Fibroblast of skin of back (primary cell): ENCODE measurements at places on chromosomes 4 and X.

GRCh38 chrX:27597508-27597907 is 7.4 kb downstream of the DCAF8L2 start:
- no peak for DNase-seq

GRCh38 chrX:66015152-66015831 is 24.6 kb downstream of the VSIG4 start:
- no peak for DNase-seq

DNA sequence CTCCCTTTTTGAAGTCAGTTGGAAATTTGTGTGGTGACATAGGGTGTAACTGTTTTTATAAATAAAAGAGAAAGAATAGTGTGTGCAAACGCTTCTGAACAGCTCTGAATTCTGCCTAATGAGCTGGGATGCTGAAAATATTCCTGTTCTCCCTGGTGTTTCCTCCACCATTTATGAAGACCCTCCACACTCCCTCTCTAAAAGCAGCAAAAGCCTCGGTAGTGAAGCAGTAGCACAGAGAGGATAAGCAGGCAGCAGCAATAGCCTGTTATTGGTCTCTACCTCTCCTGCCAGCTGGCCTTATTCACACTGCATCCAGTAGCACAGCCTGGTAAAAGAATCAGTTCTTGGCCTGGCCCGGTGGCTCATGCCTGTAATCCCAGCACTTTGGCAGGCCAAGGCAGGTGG is 406.1 kb downstream of the IQCM start:
- no peak for DNase-seq

DNA sequence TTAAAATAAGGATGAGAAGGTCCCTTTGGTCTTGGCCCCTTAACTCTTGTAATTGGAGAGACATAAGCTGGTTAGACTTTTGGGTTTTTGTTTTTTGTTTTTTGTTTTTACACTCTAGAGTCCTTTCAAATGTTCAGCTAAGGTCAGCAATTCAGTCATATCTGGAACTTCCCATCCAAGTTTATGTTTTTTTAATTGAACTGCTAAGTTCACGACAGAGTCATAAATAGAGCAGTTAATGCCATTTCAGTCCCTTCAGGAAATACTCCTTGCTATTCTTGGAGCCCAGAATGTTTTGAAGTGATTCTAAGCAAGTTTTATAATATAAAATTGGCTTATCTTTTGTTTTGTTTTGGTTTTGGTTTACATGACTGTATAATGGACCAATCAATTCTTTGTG is 329.4 kb upstream of the PABPC4L start:
- DNase-seq: no peak

DNA sequence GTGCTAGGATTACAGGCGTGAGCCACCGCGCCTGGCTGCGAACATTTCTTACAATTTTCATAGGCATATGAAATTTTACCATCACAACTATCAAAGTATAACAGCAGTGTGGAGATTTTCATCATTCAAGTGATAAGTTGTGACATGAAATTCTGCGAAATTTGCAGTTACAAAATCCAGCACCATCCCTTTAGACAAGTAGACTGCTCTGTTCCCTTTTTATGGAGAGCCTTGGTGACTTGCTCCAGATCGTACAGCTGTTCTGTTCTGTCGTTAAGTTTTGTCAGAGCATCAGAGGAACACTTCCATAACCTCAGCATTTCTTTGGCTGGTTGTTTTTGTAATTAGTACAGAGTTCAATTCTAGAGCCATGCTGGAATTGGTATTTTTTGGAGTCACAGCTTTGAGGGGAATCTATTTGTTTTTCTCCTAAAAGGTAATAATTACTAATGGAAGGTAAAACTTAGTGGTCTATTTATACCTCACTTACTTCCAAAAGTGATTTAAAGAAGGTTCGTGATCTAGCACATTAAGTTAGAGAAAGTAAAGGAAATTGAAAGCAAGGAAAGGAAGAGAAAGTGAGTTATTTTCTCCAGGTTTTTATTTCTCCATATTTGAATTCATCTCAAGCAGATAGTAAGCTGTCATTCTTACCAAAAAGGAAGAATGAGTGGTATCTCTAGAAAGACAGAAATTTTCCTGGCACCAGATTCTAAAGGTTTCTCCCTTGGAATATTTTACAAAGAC is 22.1 kb downstream of the ZRSR2 start:
- no peak for DNase-seq

DNA sequence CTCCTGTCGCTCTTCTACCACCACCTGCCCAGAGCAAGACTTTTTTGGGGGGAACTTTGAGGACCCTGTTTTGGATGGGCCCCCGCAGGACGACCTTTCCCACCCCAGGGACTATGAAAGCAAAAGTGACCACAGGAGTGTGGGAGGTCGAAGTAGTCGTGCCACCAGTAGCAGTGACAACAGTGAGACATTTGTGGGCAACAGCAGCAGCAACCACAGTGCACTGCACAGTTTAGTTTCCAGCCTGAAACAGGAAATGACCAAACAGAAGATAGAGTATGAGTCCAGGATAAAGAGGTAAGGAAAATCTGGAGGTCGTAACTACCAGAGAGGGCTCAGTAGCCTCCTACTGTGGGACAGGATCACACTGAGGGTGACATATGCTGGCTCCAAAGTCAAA is 364.5 kb downstream of the MAPK10 start:
- no peak for DNase-seq

- DNase-seq: no peak
Observed at GRCh38 chr4:77605210-77605902, at the start of gene CXCL13. CXCL13 (plus strand) TSS chr4:77605820; CDS start chr4:77605866, 46 bp downstream.

- peak; percentile 47 for DNase-seq
Observed at GRCh38 chr4:6658597-6659075, 18.2 kb downstream of the MRFAP1 start.

GRCh38 chrX:52923781-52924241 is 26.7 kb downstream of the FAM156B start:
- DNase-seq: peak; percentile 70

DNA sequence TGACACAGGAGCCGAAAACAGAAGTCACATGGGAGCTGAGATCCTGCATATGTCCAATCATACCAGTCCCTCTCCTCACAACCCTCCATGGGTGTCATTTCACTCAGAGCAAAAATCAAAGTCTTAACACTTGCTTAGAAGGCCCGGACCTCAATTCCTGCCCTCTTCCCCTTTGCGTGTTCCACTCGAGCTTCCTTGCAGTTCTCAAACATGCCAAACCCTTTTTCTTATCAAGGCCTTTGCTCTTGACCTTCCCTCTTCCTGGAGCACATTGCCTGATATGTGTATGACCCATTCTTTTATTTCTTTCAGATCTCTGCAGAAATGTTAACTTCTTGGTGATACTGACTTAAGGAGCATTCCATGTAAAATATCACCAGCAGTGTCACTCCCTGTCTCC is 87.0 kb upstream of the USP38 start:
- no peak for DNase-seq

- DNase-seq: no peak
Observed at GRCh38 chr4:39631700-39632079, 7.0 kb downstream of the SMIM14 start.

DNA sequence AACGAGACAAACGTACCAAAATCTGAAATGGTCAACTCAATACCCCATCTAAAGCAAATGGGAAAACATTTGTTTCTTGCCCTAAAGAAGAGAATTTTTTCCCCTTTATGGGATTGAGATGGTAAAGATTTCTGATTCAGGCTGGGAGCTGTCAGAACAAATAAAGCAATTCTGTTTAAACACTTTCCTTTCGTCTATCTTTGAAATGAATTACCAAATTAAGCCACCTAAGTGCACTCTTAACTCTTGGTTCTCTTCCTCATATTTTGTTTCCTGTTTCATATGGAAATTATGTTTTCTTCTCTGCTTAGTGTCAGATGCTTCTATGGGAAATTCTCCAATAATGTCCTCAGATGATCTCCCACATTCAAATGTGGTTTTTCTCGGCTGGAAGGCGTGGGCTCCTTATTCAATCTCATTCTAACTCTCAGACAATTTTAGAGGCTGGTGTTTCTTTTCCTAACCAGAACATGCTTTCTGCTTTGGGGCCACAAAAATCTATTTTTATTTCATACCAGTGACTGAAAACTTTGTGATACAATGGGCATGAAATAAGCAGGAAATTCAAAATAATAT is 50.3 kb upstream of the HPF1 start:
- DNase-seq: no peak

DNA sequence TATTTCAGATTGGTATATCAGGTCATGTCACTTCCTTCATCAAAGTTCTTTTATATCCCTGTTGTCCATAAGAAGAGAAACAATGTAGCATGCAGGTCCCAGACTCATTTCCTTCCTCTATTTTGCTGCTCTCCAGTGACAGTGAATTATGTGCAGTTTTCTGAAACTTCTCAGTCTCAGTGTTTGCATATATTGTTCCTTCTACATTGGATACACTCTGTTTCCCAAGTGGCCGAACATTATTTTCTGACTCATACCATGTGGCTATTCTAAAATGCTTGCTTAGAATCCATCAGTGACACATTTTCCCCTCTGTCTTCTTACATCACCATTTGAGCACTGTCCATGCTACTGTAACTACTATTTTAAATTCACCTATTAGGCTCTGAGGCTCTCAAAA is 305.7 kb downstream of the PDHA2 start:
- DNase-seq: peak; percentile 40

DNA sequence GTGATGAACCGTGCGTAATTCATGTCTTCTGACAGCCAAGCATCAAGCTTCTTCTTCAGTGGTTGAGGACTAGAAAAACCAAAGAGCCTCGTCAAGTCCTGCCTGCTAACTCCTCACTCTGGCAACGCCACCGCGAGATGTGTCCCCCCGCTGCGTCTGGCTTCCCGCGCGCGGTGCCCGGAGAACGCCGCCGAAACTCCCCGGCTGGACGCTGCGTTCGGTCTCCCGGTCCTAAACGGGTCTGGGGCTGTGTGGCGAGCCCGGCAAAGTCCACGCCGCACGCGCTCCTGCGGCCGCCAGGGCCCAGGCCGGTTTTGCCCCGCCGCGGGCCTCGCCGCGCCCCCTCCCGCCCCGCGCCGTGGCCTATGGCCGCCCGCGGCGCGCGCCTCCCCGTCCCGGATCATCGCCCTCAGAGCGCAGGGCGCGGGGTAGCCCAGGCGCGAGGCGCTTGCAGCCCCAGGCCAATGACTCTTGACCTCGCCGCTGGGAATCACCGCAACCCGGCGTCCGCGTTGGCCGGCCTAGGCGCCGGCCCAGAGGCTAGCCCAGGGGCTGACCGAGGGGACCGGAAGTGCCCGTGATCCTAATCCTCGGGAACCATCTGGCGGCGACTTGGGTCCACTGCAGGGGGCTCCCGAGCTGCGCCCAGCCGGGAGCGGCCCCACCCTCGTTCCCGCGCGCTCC is at the start of gene AADAT:
Gene AADAT (minus strand): TSS at position 289 of the 684 bp plus-strand sequence. CDS start 266 bp downstream, at position 23.
- peak; percentile 83 for DNase-seq

DNA sequence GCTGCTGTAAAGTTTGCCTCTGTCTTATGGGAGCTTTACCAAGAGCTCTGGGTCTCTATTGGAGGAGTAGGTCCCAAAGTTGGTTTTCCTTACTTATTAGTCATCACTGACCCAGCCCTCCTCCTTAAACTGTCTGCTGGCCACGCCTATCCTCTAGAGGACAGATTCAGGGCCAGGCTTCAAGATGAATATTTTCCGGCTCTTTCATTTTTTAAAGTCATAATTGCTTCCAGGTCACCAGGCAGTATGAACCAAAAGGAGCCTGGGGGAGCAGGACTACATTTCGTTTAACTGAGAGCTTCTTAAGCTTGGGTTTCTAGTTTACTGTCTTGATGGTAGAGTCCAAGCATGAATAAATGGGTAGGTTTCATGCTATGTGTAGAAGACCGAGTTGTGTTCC is 13.7 kb downstream of the BCORL1 start:
- DNase-seq: peak; percentile 83

DNA sequence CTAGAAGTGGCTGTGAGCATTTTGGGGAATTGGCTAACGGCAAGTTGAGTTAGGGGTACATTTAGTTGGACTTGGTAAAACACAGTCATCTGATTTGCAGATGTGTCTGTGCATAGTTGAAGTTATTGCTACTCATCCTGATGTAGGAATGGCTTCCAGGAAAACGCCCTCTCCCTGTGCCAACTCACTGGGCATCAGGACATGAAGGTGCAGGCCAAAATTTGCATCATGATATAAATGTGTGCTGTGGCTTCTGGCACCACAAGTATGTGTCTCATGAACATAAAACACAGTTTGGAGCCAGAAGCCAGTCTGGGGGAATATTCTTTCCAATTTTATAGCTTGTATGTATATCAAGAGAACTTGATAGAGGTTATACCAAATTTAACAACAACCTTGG is 54.2 kb upstream of the CBR4 start:
- no peak for DNase-seq

DNA sequence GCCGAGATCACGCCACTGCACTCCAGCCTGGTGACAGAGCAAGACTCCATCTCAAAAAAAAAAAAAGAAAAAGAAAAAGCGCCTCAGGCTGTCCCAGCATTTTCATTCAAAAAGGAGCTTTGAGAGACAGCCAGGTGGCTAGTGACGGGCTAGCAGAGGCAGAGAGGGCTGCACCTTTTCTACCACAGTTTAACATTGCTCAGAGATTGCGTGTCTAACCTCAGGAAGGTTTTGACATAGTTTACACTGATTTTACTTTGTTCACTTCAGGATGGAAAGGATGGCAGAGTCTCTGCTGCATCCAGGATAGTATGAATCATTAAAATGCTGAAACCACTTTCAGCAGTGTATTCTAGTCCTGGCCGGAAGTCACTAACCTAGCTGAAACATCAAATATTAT is 28.1 kb downstream of the ZFP42 start:
- DNase-seq: no peak

DNA sequence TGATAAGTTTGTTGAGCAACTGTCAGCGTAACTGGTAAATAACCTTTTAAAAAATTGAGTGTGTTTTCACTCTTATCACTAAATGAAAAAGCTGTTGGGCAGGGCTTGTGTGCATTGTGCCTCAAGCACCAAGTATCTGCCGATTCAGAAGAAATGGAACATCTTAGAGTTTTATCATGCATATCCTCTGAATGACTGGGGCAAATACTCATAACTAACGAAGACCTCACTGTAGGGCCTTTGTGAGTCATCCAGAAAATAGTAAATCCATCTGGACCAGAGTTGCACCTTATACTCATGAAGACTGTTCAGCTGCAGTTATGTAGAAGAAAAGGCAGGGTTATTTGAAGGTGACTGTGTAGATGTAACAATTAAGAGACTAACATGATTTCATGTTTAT is 222.1 kb downstream of the CAMK2D start:
- peak; percentile 76 for DNase-seq

GRCh38 chr4:145183023-145183422 is 2.6 kb upstream of the OTUD4 start:
- DNase-seq: no peak

- peak; percentile 42 for DNase-seq
Observed at GRCh38 chr4:30386266-30386895, 333.8 kb upstream of the PCDH7 start.

DNA sequence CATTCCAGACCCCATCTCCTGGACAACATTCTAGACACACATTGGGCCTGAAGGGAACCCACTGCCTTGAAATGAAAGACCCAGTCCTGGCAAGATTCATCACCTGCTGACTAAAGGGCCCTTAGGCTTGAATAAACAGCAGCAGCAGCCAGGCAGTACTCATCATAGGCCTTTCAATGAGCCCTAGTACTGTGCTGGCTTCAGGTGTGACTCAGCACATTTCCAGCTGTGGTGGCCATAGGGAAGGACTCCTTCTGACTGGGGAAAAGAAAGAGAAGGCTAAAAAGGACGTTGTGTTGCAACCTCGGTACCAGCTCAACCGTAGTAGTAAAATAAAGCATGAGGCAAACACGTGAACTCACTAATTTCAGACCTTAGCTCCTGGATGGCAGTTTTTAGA is 344.0 kb downstream of the ACTRT1 start:
- peak; percentile 2 for DNase-seq
